AG09319 (cell line): ENCODE measurements at places on chromosomes 5 and 9.

GRCh38 chr9:6870650-6871477, 113.1 kb downstream of the KDM4C start:
- no peak for DNase-seq

DNA sequence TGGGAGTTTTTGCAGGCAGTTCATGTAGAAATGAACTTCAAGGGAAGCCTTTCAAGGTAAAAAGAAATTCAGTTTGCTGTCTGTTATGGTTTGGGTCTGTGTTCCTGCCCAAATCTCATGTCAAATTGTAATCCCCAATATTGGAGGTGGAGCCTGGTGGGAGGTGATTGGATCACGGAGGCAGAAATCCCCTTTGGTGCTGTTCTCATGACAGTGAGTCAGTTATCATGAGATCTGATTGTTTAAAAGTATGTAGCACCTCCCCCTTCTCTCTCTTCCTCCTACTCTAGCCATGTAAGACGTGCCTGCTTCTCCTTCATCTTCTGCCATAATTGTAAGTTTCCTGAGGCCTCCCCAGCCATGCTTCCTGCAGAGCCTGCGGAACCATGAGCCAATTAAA, 341.4 kb downstream of the ARHGEF28 start:
- DNase-seq: no peak

DNA sequence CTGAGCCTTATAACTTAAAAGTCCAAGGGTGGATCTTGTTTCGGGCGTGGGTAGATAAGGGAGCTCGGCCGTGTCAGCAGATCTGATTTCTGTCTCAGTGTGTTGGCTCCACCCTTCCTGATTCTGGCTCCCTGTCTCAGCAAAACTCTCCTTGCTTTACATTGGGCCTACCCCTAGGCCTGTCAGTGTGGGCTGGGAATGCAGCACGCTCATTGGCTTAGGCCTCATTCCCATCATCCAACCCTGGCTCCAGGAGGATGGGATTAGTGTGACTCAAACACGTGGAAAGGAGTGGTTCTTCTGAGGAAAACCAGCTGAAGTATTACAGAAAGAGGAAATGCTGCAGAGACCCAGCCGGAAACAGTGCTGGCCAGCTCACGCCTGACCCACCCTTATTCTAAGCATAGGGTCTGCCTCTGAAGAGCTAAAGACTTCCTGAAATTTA, 59.9 kb downstream of the ZFAND5 start:
- DNase-seq: no peak

GRCh38 chr5:104241046-104241445, 678.5 kb upstream of the NUDT12 start:
- DNase-seq: no peak

GRCh38 chr5:151234476-151235238, 10.8 kb upstream of the CCDC69 start:
- peak; percentile 23 for DNase-seq

- no peak for DNase-seq
These were observed 44.6 kb upstream of the NFIB start for GRCh38 chr9:14358523-14358922.

GRCh38 chr9:105405514-105406131, 42.2 kb upstream of the FSD1L start:
- DNase-seq: no peak
